ENCODE measurements at places on chromosomes 4 and X.

- DNase-seq: no peak
Observed at GRCh38 chr4:188949596-188949995, 810.4 kb downstream of the TRIML1 start.

DNA sequence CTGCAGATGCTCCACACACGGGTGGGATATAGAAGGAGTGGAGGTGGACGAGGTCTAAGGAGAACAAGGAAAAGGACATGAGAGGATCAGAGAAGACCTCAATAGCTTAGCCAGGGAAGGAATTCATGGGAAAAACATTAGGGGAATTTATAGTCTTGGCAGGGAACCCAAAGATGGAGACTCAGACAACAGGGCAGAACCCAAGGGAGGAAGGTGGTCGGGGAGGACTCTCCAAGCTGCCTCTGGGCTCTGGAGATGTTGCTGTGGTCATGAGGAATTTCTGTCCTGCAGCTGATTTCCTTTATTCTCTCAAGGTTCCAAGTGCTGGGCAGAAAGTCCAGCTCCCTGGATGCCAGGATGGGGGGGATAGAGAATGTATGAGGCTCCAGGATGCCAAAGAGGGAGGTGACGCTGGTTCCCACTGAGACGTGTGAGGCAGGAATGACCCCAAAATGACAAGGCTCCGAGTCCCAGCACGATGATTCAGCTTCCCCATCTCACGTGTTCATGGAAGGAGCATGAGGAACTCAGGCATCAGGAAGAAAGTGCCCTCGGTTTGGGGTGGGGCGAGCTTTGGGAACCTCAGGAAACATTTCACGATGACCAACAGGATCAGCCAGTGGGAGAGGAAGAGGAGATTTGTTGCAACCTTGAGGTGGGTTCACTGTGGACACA lies 57.0 kb upstream of the PPP2R3B start:
- no peak for DNase-seq

GRCh38 chr4:79831701-79832514 lies 241.1 kb downstream of the ANTXR2 start:
- DNase-seq: no peak

- DNase-seq: no peak
Observed at GRCh38 chr4:121788896-121789295, 12.2 kb upstream of the EXOSC9 start.

DNA sequence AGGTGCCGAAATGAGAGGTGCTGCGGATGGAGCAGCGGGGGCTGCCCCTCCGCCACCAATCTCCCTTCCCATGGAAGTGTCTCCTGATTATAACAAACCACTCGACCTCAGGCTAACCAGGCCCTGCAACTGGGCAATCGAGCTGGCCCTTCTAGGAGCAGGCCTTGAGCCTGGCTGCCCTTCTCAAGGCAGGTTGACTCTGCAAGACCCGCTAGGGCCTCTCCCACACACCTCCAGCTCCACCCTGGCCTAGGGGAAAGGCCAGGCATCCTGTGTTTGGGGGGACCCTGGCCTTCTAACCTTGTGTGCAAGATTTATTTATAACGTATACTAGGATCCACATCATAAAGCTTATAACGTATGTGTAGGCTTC lies 3.7 kb upstream of the BCOR start:
- DNase-seq: no peak

DNA sequence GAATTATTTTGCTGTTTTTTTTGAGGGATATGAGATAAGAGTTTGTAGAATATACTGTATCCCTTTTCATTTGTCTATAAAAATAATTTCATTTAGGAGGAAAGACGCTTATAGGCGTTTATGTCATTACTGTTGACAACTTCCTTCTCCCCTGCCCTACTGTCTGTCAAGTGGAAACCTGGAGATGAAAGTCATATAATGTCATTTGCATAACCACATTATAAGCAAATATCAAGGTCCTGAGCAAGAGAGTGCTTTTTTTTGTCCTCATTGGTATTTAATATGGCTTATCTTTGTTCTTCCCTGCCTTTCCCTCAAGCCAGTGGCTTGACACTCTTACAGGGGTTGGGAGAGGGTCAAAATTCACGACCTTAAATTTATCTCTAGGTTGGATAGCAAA lies 55.8 kb downstream of the LRP2BP start:
- DNase-seq: no peak

- DNase-seq: no peak
Observed at GRCh38 chr4:145097331-145097820, 620 bp downstream of the ANAPC10 start.

Measured in occipital lobe (tissue), 3 donors.